ENCODE measurements at places on chromosomes 2 and 18. TPM values are rescaled to one million over a fixed set of nuclear protein-coding genes. Genes with fewer than 3 reads are reported as not detected.

The SPATA3 gene
- total RNA-seq: not detected

The PAPOLG gene
- total RNA-seq: 15.1 TPM

The KCNE4 gene
- 3.5 TPM for total RNA-seq

The ANKRD23 gene
- 4.4 TPM for total RNA-seq

The ALLC gene
- not detected for total RNA-seq

The LINC00305 gene
- not detected for total RNA-seq

The SIX3 gene
- total RNA-seq: not detected

DNA sequence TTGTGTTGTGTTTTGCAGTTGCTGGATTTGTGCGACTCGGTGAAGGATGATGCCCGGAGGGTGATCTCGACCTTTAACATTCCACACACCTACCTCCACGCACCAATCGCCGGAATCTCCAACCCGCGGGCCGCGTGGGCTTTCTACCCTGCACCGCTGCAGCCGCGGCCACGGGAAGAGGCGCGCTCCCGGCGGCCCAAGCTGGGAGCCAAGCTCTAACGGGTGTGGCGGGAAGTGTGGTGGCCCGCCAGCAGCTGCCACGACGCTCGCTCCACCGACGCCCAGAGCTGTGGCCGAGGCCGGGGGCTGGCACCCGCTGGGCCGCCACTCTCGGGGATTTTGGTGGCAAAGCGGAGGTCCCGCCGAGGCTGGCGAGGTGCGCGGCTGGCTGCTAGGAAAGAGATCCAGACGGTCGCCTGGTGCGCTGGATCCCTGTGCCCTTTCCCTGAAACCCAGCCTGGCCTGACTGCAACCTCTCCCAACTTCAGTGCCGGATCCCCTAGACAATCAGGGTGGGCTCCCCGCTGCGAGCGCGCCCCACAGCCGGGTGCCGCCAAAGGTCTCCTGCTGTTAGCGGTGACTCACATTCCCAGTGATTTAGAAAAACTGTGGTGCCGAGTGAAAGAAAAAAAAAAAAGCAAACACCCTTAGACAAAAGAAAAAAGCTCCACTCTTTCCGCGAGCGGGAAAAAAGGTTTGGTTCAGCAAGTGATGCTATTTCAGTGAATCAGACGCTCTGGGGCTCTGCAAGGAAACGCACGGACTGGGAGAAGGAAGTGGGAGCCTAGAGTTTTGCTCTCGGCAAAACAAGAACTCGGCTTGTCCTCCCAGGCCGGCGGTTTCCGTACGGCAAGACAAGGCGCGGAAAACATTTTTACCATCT is 2.9 kb upstream of the BCL2L11 start:
- peaks cover 30% of the 10 kb centered on the region for H3K4me1 ChIP-seq
- H3K27ac ChIP-seq: peak overlapping the region; percentile 82
- peak overlapping the region; percentile 76 for H3K4me3 ChIP-seq

GRCh38 chr2:197107291-197108269 is 181.1 kb upstream of the PGAP1 start:
- H3K27me3 ChIP-seq: no peaks in the 10 kb centered on the region
- H3K27ac ChIP-seq: peak overlapping the region; percentile 96
- H3K36me3 ChIP-seq: no peaks in the 10 kb centered on the region
- no peak overlapping the region for H3K4me3 ChIP-seq
- H3K4me1 ChIP-seq: peaks cover 28% of the 10 kb centered on the region

DNA sequence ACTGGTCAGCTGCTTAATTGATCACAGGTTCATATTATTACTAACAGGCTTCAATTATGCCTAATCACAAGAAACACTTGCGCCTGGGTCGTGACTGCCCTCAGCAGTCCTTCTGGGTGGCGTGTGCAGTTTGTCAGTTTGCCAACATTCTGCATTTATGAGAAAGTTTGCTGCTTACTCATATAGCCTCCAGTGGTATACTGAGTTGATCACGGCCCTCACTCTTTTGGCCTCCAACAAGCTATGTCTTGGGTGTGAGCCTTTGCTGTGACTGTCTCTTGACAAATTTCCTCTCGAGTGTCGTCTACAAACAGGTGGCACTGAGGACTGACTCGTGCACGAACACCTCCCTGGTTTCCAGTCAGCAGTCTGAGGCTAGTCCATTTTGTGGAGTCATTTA is 27.3 kb downstream of the DCDC2C start:
- H3K4me1 ChIP-seq: peaks cover 11% of the 10 kb centered on the region
- peak; percentile 38 for DNase-seq
- no peaks in the 10 kb centered on the region for H3K36me3 ChIP-seq
- H3K27me3 ChIP-seq: peaks cover 3% of the 10 kb centered on the region
- H3K27ac ChIP-seq: no peak overlapping the region

GRCh38 chr2:173171924-173172643 is 96.4 kb downstream of the MAP3K20 start:
- H3K4me3 ChIP-seq: no peak overlapping the region
- no peak for DNase-seq
- H3K36me3 ChIP-seq: peaks cover 17% of the 10 kb centered on the region

DNA sequence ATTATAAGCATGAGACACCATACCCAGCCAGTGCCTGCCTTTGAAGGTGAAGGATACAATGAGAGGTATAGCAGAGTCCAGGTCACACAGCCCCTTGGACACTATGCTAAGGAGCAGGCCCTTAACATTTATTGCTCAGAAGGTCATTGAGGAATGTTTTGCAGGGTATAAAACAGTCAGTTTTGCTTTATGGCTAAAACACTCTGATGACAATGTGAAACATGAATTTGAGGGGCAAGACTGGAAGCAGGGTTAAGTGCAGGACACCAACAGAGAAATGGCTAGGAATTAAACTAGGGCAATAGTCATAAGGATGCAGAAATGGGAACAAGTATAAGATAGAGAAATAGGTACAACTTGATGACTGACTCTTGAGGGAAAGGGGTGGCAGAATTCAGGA is 141.1 kb downstream of the METTL4 start:
- no peak overlapping the region for H3K4me3 ChIP-seq
- no peak for DNase-seq
- peaks cover 6% of the 10 kb centered on the region for H3K27me3 ChIP-seq
- no peaks in the 10 kb centered on the region for H3K36me3 ChIP-seq
- H3K4me1 ChIP-seq: no peaks in the 10 kb centered on the region

DNA sequence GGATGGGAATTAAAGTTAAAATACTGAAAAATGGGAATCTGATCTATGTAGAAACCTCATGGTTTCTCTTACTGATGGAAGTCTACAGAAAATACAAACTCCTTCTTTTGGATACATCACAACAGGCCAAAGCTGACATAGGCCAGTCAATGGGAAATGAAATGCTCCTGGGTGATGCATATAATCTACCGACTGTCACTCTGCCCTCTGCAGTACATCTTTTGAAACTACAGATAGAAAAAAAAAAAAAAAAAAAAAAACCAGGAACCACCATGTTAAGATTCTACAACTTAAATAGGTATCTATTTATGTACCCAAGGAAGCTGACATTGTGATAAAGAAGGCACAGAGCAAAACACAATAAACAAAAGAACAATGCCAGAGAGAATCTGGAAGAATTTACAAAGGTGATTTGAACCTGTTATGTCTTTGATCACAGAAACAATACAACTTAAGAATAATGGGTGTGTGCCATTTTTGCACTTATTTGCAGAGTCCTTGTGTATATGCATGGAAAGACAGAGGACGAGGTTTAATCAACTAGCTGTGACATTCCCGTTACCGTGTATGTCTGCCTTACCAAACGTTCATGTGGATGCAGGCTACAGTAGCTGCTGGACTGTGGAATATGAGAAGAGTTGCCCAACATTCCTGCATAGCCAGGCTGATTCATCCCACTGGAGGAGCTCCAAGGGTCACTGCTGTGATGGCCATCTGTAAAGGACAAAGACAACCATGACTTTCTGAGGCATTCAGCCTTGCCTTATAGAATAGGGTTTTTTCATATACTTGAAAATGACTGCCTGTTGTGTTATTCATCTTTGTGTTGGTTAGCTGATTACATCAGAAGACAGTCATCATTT is 312.7 kb downstream of the TCF4 start:
- peaks cover 20% of the 10 kb centered on the region for H3K4me1 ChIP-seq
- peaks cover 39% of the 10 kb centered on the region for H3K36me3 ChIP-seq
- H3K27me3 ChIP-seq: no peaks in the 10 kb centered on the region
- no peak overlapping the region for H3K4me3 ChIP-seq
- DNase-seq: no peak

- no peak for DNase-seq
- no peaks in the 10 kb centered on the region for H3K36me3 ChIP-seq
- peak overlapping the region; percentile 35 for H3K27ac ChIP-seq
- H3K4me3 ChIP-seq: no peak overlapping the region
- no peaks in the 10 kb centered on the region for H3K27me3 ChIP-seq
These were observed 76.3 kb downstream of the STPG4 start for GRCh38 chr2:47078541-47079482.

DNA sequence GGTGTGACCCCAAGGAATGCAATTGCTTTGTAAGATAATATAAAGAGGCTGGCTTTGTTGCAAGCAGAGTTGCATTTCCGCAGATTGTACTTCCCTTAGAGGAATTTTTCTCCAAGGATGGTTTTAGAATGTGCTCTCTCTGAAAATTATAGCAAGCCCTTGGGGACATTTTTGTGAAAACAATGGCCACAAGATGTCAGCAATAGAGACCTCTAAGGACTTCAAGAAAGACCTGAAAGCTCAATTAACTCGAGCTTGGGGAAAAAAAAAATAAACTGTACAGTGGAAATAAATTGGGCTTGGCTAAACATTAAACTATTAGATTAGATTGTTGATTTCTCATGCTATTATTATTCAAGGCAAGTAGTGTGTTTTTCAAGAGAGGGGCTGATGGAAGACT is 81.3 kb upstream of the KYNU start:
- H3K36me3 ChIP-seq: no peaks in the 10 kb centered on the region
- no peak for DNase-seq
- peak overlapping the region; percentile 3 for H3K27ac ChIP-seq
- H3K27me3 ChIP-seq: no peaks in the 10 kb centered on the region
- H3K4me3 ChIP-seq: no peak overlapping the region

DNA sequence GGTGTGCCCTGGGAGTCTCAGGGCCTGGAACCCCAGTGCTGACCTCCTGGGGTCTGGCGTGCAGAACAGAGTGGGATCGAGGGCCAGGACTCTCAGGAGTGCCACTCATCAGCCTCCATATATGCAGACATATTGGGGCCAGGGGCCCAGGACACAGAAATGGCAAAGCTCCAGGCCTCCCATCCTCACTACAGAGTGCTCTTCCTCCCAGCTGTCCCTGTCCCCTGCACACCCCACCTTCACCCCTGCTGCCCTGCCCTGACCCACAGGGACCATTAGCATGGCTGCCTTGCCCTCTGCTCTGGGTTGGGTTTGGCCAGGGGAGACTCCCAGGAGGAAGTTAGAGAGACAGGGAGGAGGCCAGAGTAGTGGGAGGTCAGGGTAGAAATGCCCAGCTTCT is 2.8 kb downstream of the TEX51 start:
- H3K27ac ChIP-seq: no peak overlapping the region
- DNase-seq: peak; percentile 80
- H3K36me3 ChIP-seq: no peaks in the 10 kb centered on the region
- no peaks in the 10 kb centered on the region for H3K4me1 ChIP-seq

DNA sequence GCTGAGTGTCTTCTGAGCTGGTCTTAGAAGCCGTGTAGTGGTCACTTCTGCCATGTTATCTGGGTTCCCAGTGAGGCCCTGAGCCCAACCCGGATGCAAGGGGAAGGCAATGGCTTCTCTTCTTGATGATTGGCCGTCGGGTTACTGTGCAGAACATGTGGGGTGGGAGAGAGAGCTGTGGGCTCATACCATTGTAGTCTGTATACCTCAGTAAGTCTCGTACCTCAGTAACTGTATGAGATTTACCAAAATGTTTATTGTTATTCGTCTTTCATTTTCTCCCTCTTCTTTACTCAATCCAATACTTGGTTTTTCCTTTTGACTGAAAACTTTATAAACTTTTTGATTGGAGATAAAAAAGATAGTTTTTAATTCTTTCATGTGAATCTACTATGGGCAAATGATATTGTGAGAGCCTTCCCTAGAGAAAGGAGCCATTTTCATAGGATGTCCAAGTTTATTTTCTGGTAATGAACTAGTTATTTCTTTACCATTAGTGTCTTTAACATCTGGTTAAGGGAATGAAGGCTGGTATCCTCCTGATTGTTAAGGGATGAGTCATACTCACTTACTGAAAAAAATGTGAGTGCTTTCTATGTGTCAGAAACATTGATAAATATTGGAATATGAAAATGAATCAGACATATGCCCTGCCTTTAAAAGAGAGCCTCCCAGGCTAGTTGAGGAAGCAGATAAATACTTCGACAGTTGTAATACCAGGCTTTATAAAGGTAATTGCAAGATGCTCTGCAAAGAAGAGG is 129.9 kb downstream of the PRPF40A start:
- peak overlapping the region; percentile 79 for H3K27ac ChIP-seq
- peaks cover 55% of the 10 kb centered on the region for H3K4me1 ChIP-seq
- no peak for DNase-seq
- H3K4me3 ChIP-seq: no peak overlapping the region

DNA sequence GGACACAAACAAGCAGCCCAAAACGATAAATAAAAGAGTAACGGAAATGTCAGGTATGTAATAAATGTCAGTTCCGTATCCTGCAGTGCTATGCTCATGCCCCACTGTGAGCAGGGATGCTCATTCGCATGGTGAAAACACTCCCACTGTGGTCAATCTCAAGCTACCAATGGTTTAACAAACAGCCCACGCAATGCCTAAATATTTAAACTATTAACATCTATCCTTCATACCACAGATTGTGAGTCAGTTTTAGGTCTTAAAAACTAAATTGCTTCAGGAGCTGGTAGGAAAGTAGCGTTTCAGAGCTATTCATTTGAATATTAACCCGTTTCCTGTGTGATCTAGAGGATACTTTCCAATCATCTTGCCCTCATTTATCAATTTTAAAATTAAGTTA is 207.4 kb downstream of the TCF4 start:
- H3K27ac ChIP-seq: no peak overlapping the region
- H3K36me3 ChIP-seq: peaks cover 14% of the 10 kb centered on the region
- no peaks in the 10 kb centered on the region for H3K27me3 ChIP-seq

- H3K27me3 ChIP-seq: no peaks in the 10 kb centered on the region
- no peak overlapping the region for H3K27ac ChIP-seq
- H3K36me3 ChIP-seq: no peaks in the 10 kb centered on the region
- H3K4me1 ChIP-seq: no peaks in the 10 kb centered on the region
- H3K4me3 ChIP-seq: no peak overlapping the region
These were observed 274.6 kb downstream of the EIPR1 start for GRCh38 chr2:3102922-3103569.

- DNase-seq: no peak
- no peaks in the 10 kb centered on the region for H3K36me3 ChIP-seq
- no peak overlapping the region for H3K27ac ChIP-seq
- no peak overlapping the region for H3K4me3 ChIP-seq
- peaks cover 3% of the 10 kb centered on the region for H3K27me3 ChIP-seq
These were observed 388.3 kb downstream of the TNS1 start for GRCh38 chr2:217614498-217614897.

All from osteocyte (in vitro differentiated cells).